ENCODE measurements at places on chromosomes 6 and 20.

- peak; percentile 75 for DNase-seq
Measured at GRCh38 chr6:37705239-37706051, 7.8 kb upstream of the MDGA1 start.

- no peak for DNase-seq
Measured at GRCh38 chr20:4881006-4881730, 120.1 kb downstream of the SLC23A2 start.

- no peak for DNase-seq
Measured at GRCh38 chr6:167742719-167743303, 83.9 kb upstream of the AFDN start.

DNA sequence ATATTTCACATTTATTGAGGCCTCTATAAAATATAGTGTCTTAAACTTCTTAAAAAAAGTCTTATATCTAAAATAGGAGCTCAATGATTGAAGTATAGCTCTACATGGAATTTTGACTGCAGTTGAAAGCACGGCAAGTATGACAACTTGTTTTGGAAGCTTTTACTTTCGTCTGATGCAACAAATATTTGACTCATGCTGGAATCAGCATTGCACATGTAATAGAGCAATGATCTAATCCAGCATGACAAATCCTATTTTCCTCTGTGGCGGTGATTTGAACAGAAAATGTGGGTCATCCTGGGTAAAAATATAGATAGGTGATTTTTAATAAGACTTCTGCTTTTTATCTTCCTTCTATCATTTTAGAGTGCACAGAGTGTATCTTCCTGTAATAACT lies 111.6 kb downstream of the TINAG start:
- peak; percentile 56 for DNase-seq

GRCh38 chr6:108113557-108114519 lies 39.3 kb upstream of the OSTM1 start:
- peak; percentile 90 for DNase-seq

- DNase-seq, result peak; percentile 75
Measured at GRCh38 chr6:24766680-24767462, 7.9 kb upstream of the GMNN start.

GRCh38 chr6:54222217-54222616 lies 86.0 kb upstream of the TINAG start:
- no peak for DNase-seq

GRCh38 chr6:127967708-127968107 lies 66.8 kb upstream of the THEMIS start:
- DNase-seq, result no peak

GRCh38 chr6:10555625-10556309 lies 34.6 kb downstream of the GCNT2 start:
- DNase-seq, result no peak

DNA sequence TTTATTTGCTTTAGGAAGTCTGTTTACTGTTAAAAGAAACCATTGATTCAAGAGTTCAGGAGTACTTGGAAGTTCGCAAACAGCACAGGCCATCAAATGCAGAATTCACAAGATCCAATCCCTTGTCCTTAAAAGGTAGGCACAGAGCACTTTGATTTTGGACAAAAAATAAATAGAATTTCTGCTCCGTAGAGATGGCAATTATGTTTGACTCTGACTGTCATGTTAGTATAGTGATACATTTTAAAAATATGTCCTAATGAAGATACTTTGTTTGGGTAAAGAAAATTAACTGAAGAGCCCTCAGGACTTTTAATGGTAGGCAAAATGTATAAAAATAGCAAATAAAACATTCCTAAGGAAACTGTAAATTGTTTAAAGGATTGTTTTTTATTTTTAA lies 113.1 kb downstream of the JAG1 start:
- no peak for DNase-seq

- peak; percentile 62 for DNase-seq
Measured at GRCh38 chr6:104943781-104944180, 13.1 kb upstream of the LIN28B start.

DNA sequence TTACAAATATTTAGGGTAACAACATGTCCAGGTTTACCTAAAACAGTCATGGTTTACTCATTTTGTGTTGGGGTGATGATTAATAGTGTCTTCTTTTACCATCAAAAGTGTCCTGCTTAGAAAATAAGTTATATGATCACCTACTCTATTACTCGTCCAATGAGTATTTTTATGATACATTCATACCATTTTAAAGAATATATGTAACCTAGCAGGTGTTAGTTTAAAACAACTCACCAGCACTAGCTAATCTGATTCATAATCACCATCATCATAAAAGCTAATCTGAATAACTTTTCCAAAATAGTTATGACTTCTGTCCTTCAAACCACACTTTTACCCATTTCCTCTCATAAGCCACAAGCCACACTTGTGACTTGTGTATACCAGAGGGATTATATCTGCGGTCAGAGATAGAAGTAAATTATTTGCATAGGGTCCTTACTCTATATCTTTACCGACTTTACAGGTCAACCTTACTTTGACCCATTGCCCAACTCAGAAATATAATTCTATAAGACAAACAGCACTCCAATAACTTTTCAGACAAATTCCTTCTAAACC lies 33.3 kb upstream of the NRN1 start:
- DNase-seq, result no peak

Data from OCI-M1 (cell line).